ENCODE measurements at places on chromosomes 6 and 20.

GRCh38 chr6:1110164-1110563, 201.7 kb upstream of the FOXQ1 start:
- no peak for DNase-seq

- no peak for DNase-seq
Measured at GRCh38 chr6:108897371-108897770, 49.1 kb downstream of the ARMC2 start.

DNA sequence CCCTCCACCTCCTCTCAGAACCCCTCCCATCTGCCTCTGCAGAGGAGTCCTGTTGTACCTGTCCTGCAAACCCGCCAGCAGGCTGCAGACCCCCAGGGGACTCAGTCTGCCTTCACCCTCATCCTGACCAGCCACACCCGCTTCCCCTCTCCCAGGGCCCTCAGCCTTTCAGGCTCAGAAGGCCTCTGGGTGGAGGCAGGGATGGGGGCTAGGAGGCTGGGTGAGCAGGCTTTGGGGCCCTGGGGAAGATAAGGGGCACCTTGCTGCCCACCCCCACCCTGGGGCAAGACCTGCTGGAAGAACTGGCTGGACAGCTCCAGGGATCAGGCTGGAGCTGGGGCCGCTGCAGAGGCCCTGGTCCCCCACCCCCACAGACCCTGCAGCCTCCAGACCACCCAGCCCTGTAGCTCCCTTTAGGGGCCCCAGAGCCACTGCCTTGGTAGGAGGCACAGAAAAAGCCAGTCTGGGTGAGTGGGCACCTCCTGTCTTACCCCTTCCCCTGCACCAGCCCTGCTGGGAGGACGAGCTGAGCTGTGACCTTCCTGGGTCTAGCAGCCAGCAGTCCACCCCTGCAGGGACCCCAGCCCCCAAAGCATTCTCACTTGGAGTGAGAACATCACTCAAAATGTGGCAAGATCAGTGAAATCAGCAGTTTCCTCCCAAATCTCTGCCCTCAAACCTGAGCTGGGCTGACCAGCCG, 5.2 kb downstream of the TEAD3 start:
- DNase-seq: no peak

GRCh38 chr20:16709017-16709416, 20.8 kb upstream of the SNRPB2 start:
- DNase-seq: no peak

DNA sequence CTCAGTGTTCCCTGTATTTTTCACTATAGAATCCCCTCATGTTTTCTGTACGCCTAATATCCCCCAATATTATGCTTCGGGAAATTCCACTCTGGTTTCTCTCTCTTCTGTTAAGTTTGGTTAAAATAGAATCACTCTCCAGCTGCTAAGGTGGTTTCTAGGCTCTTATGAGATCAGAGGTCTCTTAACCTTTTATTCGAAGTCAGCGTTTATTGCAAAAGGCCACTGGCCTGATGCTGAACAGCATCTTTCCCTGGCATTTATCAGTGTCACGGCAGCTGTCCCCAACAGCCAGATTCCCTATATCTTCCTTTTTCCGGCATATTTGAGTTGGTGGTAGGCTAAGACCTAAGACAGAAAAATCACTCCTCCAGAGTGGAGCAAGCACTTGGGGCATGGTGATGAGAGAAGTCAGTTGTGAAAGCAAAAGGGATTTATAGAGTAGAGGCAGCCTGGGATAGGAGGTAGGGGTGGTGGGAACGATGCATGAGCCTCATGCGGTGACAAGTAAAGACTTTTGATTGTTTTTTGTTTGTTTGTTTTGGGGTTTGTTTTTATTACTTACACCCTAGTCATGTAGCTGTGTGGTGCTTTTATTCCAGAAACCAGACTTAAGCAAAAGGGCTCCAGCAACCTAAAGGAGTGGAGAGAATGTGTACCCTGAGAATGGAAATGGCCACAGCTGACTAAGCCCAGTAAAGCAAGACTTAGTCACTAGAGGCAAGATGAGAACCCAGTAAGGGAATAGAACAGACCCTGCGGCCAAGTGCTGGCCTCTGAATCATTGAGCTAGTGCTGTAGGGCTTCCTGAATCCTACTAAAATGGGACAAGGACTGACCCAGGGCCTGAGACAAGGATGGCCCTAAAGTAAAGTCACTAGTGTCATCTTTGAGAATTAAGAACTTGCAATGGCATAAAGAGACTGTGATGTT, 233.0 kb upstream of the PRND start:
- DNase-seq: no peak

DNA sequence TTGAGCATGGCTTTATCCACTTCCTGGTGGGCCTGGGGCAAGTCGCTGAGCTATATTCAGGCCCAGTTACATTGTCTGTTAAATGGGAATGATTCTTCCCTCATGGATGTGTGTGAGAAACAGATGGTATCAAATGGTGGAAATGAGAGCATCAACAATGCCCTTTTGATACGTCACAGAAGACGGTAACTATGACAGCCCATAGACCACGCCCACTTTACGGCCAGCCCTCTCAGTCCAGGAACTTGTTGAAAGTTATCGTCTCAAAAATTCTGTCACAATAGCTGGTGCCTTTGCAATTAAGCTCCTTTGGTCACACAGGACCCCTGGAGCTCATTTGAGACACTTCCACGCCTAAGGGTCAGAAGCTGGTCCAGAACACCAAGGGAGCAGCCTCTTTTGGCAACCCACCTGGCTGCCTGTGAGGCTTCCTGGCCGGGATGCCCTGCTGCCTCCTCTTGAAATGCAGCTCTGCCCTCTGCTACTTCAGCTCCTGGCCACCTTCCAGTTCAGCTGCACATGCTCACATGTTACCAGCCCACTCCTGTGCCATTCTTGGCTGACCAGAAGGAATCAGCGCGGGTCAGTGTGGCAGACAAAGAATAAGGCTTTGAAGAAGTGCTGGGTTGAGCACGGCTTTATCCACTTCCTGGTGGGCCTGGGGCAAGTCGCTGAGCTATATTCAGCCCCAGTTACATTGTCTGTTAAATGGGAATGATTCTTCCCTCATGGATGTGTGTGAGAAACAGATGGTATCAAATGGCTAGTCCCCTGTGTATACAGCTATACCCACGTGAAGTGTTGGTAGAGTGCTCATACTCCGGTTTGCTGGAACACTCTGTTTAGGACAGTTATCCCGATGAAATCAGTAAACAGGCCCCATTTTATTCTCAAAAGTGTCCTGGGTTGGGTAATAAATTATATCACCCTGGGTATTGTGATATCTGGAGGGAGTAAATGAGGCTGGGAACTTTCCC, 199.2 kb upstream of the SUPT3H start:
- no peak for DNase-seq

- no peak for DNase-seq
Measured at GRCh38 chr6:43679057-43679456, 8.5 kb downstream of the MRPS18A start.

- no peak for DNase-seq
Measured at GRCh38 chr6:3766214-3766613, 14.7 kb upstream of the PXDC1 start.

DNA sequence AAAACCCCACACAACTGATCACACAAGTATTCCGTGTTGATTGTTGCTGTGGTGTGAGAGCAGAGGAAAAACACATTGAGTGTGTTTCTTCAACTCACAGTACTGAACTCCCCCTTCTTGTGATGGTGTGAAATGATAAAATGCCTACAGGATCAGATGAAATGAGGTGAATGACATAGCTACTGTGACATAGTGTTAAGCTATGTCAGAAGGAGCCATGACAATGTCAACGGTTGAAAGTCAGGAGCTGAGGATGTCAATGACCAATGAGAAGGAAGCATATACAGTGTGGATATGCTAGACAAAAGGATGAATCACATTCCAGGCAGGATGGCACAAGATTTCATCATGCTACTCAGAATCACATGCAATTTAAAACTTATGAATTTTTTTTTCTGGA, 38.8 kb downstream of the WASF1 start:
- DNase-seq: no peak

- no peak for DNase-seq
Measured at GRCh38 chr6:168282985-168283685, 36.4 kb downstream of the DACT2 start.

- DNase-seq: no peak
Measured at GRCh38 chr6:146123616-146124015, 94.8 kb downstream of the GRM1 start.

GRCh38 chr6:126181890-126182289, 158.0 kb upstream of the CENPW start:
- no peak for DNase-seq

Data from cortex of kidney (tissue), 1 donor.